ENCODE measurements at places on chromosomes 2 and 18. TPM values are rescaled to one million over a fixed set of nuclear protein-coding genes. Genes with fewer than 3 reads are reported as not detected.

Gene VWA3B
- not detected for total RNA-seq

Gene NUP35
- 29.8 TPM for total RNA-seq

Gene MGAT4A
- 5.6 TPM for total RNA-seq

Gene CFC1B
- not detected for total RNA-seq

Data from HT1080 (cell line).